ENCODE measurements at places on chromosomes 13 and 19.

DNA sequence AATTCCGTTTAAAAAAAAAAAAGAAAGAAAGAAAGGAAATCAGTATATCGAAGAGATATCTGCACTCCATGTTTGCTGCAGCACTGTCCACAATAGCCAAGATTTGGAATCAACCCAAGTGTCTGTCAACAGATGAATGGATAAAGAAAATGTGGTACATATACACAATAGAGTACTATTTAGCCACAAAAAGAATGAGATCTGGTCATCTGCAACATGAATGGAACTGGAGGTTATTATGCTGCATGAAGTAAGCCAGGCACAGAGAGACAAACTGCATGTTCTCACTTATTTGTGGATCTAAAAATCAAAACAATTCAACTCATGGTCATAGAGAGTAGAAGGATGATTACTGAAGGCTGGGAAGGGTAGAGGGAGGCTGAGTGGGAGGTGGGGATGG, 16.3 kb downstream of the ZNF565 start:
- DNase-seq, result no peak

GRCh38 chr13:75437582-75438318, 44.2 kb downstream of the TBC1D4 start:
- no peak for DNase-seq

DNA sequence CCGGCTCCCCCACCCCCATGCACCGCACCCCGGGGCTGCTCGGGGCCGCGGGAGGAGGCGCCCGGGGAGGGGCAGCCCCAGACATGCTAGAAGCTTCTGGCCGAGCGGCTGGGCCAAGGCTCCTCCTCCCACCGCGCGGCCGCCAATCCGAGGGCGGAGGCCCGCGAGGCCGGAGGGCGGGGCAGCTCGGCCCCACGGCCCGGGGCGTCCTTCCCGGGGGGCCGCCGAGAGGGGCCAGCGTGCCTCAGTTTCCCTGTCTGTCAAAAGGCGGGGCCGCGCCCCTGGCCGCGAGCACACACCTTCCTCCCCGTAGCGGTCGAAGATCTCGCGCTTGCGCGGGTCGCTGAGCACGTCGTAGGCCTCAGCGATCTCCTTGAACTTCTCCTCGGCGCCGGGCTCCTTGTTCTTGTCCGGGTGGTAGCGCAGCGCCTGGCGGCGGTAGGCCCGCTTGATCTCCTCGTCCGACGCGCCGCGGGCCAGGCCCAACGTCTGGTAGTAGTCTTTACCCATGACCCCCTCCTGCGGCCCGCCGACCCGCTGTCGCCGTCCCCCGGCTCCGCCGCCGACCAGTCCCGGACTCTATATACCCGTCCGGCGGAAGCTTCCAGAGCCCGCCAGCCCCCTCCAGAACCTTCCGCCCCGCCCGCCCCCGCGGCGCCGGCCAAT, at the start of gene DNAJB1:
DNAJB1 (minus strand) TSS at position 558 of the 666 bp plus-strand sequence; CDS start at position 510, 48 bp downstream.
- no peak for DNase-seq

GRCh38 chr13:112101360-112101930, 34.5 kb downstream of the SOX1 start:
- DNase-seq, result no peak

- no peak for DNase-seq
These were observed 23.4 kb upstream of the RFC3 start for GRCh38 chr13:33794576-33794975.

GRCh38 chr19:36577271-36577996, 4.3 kb upstream of the ZNF529 start:
- DNase-seq, result no peak

DNA sequence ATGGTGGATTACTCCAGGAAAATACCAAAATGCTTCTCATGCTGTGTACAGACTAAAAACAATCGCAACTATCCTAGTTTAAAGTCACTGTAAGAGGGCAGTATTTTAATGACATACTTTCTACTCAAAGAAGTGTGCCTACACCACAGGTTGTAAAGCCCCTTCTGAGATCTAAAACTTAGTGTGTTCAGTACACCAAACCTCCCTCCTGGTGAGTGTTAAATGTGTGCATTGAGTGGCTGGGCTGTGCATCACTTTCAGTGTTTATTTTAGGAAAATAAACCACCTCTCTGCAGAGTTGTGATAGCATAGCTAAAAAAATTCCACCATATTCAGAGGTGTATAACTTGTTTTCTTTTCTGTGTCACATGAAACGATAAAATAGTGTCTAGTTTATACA, 263.7 kb downstream of the DACH1 start:
- no peak for DNase-seq

DNA sequence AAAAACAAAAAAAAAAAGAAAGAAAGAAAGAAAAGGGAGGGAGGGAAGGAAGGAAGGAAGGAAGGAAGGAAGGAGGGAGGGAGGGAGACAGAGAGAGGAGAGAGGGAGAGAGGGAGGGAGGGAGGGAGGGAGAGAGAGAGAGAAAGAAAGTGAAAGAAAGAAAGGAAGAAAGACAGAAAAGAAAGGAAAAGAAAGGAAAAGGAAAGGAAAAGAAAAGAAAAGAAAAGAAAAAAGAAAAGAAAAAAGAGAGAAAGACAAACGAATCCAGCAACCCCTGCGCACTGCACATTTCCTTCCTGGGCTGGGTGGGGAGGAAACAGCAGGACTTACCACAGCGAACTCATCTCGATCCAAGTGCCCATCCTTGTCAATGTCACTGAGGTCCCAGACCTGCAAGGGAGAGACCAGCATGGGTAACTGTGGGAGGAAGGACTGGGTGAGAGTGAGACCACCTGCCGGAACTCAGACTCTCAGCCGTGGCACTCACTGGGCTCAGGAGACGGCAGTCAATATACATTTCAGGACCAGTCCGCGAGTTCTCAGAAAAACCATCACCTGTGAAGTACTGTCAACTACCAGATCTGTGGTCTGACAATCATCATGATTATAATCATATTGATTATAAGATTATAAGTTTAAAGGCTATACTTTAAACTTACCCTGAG, 43.3 kb downstream of the EPS15L1 start:
- no peak for DNase-seq

DNA sequence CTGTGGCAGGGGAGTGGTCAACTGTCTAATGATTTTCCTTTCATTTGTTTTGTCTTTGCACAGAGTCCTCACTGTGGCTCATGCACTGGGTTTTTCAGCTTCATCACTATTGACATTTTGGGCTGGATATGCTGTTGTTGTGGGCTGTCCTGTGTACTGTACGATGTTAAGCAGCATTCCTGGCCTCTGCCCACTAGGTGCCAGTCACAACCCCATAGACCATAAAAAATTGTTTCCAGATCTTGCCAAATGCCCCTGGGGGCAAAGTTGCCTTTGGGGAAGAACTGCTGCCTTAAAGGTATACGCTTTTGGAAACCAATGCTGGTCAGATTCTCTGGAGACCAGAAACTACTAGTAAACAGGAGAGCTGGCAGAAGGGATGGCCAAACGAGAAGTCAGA, 310.4 kb downstream of the SPRY2 start:
- DNase-seq, result no peak

All from activated CD8-positive, alpha-beta memory T cell treated with anti-CD3 and anti-CD28 coated beads for 1 hour (primary cell).